ENCODE measurements at places on chromosomes 2 and 18.

DNA sequence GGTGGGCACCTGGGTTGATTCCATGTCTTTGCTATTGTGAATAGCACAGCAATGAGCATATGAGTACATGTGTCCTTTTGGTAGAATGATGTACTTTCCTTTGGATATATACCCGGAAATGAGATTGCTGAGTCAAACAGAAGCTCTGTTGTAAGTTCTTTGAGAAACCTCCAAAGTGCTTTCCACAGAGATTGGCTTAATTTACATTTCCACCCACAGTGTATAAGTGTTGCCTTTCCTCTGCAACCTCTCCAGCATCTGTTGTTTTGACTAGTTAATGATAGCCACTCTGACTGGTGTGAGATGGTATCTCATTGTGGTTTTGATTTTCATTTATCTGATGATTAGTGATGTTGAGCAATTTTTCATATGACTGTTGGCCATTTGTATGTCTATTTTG is 194.8 kb downstream of the ZNF804A start:
- DNase-seq, result no peak

DNA sequence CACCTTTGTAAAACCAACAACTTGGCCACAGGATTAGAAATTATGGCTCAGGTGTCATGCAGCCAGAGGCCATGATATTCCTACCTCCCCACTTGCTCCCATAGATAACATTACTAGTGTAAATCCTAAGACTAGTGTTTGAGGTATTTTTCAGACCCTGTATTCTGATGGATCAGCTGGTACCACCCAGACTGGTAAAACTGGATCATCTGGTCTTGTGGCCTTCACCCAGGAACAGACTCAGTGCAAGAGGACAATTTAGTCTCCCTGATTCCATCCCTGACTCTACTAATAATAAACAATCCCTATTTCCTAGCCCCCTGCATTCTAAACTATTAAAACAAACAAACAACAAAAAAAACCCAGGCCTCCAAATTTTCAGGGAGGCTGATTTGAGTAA is 121.0 kb downstream of the ALPK2 start:
- DNase-seq, result no peak

GRCh38 chr2:160402501-160402900 is 91.1 kb downstream of the RBMS1 start:
- DNase-seq, result no peak

- no peak for DNase-seq
These were observed 53.4 kb downstream of the ADI1 start for GRCh38 chr2:3465844-3466481.

DNA sequence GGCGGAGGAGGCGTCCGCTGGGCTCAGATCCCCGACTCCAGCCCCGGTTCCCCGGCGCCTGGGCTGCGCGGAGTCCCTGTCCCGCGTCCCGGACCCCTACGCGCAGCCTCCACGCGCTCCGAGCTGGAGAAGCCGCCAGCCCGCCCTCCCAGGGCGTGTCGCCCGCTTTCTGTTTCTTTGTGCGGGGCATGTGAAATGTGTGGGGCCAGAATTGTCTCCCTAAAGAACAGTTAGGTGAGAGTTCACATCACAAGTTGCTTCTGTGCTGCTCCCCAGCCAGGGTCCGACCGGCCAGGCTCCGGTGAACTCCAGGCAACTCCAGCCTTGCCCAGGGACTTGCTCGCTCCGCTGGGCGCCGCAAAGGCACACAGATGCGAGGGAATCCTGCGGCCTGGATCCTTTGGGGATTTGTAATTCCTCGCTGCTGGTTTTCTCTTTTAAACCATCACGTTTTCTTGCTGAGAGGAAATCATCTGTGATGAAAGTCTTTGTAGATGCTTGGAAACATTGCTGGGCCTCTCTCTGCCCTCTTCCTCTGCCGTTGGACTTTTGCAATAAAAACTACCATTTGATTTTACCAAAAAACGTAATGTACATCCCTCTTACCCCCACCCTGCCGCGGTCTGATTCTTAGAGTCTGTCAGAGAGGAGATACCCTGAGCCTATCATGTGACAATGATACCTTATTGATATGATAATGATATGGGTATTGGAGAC is 631 bp downstream of the GYPC start:
- no peak for DNase-seq

DNA sequence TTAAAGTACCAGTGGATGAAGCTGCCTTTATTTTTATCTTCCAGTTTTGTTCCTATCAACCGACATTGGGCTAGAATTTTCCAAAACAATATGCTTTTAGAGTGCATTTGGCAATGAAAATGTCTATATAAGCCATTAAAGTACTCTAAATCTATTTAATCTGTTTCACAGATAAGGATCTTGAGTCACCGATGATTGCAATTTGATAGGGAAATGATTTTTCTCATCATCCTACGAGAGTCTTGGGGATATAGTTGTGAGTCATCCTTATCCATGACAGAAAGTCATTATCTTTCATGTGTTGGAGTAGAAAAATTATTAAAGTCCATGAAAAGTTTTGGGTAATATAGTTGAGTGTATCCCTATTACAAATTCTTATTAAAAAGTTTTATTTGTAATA is 26.1 kb downstream of the SLC39A10 start:
- DNase-seq, result no peak

DNA sequence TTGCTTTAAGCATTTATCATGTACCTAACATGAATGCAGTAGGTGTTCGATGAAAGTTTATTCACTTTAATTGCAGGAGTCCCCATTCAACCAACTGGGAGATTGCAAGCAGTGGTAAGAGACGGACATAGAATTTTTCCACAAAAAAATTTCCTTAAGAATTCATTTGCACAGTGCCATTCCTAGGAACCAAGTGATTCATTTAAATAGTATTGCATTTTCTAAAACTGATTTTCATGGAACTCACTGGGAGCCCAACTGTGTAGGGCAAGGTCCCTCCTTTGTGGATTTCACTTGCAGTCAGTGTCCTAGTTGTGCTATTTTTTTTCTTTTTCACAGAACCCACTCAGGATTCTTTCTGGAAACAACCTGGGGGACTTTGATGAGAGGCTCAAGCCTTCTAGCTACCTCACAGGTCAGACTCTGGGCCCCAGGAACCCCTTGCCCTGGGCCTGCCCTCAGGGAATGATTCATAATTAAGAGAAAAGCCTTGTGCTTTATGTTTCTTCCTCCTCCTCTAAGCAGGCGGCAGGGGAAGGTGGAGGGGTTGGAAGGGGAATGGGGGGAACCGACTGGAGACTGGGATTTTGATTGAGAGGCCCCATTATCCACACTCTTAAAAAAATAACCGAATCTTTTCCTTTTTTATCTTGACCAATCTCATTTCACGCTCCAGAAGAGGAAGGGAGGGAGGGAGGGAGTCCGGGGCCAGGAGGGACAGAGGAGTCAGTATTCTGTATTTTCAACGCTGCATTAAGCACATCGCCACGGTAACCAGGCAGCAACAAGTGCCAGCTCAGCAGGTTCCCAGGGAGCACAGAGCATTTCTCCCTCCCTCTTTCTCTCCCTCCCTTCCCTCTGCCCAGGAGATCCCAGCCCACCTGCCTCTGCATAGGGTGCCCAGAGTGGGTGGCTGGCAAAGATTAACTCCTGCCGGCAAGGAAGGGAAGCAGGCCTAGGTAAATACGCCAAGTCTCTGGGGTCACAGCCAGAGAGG is 51.8 kb downstream of the PSD4 start:
- DNase-seq, result no peak

GRCh38 chr2:120429586-120430500 is 83.9 kb downstream of the INHBB start:
- DNase-seq, result no peak

GRCh38 chr2:160411167-160411566 is 82.4 kb downstream of the RBMS1 start:
- no peak for DNase-seq

GRCh38 chr2:174925046-174925784 is 80.0 kb downstream of the CHN1 start:
- DNase-seq, result no peak

DNA sequence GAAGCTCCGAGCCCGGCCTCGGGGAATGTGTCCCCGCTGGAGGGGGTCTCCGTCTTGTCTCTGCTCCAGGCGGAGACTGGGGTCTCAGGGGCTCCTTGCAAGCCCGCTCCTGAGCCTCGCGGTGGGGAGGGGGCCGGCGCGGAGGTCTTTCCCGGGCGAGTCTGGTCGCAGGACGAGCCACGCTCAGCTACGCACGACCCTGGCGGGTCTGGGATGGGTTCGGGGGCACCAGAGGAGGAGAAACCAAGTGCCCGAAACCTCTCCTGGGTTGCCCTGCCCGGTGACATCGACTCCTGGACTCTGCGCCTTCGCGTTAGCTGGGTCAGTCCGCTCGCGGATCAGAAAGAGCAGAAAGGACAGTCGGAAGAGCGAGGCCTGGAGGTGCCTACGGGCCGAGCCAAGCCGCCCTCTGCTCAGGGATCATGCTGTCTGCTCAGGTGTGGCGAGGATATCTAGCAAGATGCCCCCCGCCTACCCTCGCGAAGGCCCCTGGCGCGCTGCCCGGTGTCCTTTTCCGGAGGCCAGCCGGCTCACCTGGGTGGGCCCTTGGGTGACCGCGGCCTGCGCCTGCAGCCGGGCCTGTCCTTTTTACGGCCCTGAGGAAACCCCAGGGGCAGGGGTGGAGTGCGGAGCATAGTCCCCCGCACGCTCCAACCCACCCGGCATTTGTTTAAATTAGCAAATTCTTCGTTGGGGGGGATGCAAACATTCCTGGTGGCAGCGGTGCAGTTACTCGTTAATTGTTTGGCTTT is 58.7 kb downstream of the SNORC start:
- no peak for DNase-seq

DNA sequence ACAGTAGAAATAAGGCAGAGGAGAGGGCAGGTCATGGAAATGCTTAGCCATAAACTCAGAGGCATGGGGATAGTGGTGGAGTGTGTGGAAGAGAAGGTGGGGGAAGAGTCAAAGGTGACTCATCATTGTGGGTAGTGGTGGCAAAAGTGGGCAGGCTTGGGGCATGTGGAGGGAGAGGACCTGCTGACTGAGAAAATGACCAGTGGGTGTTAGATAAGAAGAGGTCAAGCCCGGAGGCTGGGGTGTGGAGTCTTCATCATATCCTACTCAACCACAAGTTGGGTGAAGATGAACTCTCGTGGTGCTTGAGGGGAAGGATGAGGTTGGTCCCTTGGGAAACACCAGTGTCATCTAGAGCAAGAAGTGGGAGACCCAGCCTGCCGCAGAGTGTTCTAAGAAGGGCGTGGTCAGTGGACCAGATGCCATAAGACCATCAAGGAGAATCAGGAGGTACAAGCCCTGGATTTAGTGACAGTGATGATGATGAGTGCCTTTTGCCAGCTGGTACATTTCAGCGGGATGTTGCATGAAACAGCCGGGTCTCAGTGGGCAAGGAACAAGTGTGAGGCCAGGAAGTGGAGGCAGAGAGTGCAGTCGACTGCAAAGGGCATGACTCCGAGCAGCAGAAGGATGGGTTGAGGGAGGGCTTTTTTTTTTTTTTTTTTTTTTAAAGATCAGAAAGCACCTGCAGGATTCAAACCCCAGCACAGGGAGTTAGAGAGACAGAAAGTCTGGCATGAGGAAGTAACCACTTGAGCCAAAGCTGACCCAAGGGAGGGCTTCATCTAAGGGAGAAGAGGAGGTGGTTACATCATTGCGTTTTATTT is 122.6 kb upstream of the SPRED2 start:
- DNase-seq, result no peak

GRCh38 chr18:42514512-42514911 is 559.5 kb downstream of the PIK3C3 start:
- no peak for DNase-seq

DNA sequence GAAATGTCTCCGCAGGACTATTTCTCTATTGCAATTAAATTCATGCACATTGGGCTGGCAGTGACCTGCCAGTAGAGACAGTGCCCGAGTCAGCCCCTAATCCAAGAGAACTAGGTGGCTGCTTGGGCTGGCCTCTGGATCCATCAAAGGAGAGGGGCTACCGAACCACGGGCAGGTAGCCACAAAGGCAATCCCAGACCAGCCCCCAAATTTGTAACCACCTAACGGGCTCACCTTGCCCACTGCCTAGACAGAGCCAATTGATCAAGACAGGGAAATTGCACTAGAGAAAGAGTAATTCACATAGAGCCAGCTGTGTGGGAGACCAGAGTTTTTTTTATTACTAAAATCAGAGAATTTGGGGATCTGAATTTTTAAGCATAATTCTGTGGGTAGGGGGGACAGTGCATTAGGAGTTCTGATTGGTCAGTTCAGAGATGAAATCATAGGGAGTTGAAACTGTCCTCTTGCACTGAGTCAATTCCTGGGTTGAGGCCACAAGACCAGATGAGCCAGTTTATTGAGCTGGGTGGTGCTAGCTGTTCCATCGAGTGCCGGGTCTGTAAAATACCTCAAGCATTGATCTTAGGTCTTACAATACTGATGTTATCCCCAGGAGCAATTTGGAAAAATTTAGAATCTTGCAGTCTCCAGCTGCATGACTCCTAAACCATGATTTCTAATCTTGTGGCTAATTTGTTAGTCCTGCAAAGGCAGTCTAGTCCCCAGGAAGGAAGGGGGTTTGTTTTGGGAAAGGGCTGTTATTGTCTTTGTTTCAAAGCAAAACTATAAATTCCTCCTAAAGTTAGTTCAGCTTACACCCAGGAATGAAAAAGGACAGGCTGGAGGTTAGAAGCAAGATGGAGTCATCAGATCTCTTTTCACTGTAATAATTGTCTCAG is 260.4 kb upstream of the SP5 start:
- DNase-seq, result no peak

GRCh38 chr18:13894531-13894930 is 20.8 kb downstream of the MC2R start:
- no peak for DNase-seq

DNA sequence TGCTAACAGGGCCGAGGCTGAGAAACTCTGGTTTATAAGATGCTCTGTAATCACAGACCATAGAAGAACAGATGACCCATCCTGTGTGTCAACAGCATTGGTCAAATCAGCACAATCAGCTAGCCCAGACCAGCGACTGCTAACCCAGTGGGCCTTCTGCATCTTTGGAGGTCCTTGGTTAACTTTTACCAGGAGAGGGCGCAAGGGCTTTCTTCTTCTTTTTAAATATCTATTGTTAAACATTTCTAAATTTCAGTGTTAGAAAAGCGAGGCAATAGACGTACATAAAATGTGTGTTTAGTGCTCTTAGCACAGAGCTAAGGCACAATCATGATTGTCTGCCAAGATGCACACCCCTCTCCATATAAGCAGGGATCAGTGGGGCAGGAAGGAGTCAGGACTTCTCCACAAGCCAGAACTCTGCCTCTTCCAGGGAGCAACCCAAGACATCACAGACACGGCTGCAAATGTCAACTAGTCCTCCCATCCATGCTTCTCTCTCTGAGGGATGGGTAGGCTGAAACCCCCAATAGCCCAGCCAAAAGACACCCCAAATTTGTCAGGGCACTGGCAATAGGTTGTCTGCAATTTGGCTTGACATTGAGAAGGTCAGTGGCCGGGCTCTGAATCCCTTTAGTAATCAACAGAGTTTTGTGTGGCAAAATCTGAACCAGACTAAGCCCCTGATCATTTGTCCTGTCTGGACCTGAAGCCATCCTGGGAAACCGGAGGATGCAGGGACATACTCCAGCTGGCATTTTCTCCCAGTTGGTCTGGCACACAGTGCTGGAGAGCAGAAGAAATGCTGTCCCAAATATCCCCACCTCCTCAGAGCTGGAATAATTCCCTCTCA is 188.2 kb downstream of the BCL2 start:
- no peak for DNase-seq

- DNase-seq, result no peak
These were observed 89.8 kb downstream of the SH3RF3 start for GRCh38 chr2:109218792-109219126.

Data from activated CD4-positive, alpha-beta T cell treated with anti-CD3 and anti-CD28 coated beads for 24 hours (primary cell).